Right ventricle myocardium superior (tissue), 1 donor: ENCODE measurements at places on chromosomes 16 and 17. TPM values are rescaled to one million over a fixed set of nuclear protein-coding genes. Genes with fewer than 3 reads are reported as not detected.

MRPL58 gene
- total RNA-seq = 46.6 TPM

PLA2G10 gene
- total RNA-seq = not detected

C17orf67 gene
- 1.1 TPM for total RNA-seq

ASPHD1 gene
- not detected for total RNA-seq

E4F1 gene
- total RNA-seq = 13.6 TPM

CCDC200 gene
- total RNA-seq = not detected

NOXO1 gene
- not detected for total RNA-seq

ZG16 gene
- total RNA-seq = not detected

KRTAP4-12 gene
- total RNA-seq = not detected

KRT37 gene
- not detected for total RNA-seq
